Smooth muscle cell of bladder (primary cell): ENCODE measurements at places on chromosomes 1 and 21. TPM values are rescaled to one million over a fixed set of nuclear protein-coding genes. Genes with fewer than 3 reads are reported as not detected.

RSPH1 gene
- total RNA-seq: 0.14 TPM in 1 of 2 replicates, not detected in the other

SPRR2F gene
- not detected in 2 replicates for total RNA-seq

CYP2J2 gene
- total RNA-seq: under 0.01 TPM in 2 replicates

HRNR gene
- total RNA-seq: under 0.01 TPM in 2 replicates

ANGPTL7 gene
- total RNA-seq: 0.09 and 0.28 TPM in 2 replicates

ADGRB2 gene
- total RNA-seq: 5.0 and 7.0 TPM in 2 replicates

UMODL1 gene
- 0.09 and 0.14 TPM in 2 replicates for total RNA-seq
